ENCODE measurements at places on chromosomes 7 and 10. TPM values are rescaled to one million over a fixed set of nuclear protein-coding genes. Genes with fewer than 3 reads are reported as not detected.

The MALRD1 gene
- total RNA-seq: 4.6 TPM

The LRIT1 gene
- not detected for total RNA-seq

The OPN1SW gene
- total RNA-seq: not detected

The TRIM56 gene
- 11.8 TPM for total RNA-seq

The TRIM74 gene
- total RNA-seq: not detected

The CLDN12 gene
- total RNA-seq: 22.3 TPM

The CNPY4 gene
- 14.9 TPM for total RNA-seq

The TMEM176B gene
- total RNA-seq: 48.7 TPM

The TWIST1 gene
- 1.8 TPM for total RNA-seq

The HOXA5 gene
- total RNA-seq: 12.1 TPM

The ERVW-1 gene
- not detected for total RNA-seq

- no peaks in the 10 kb centered on the region for H3K36me3 ChIP-seq
- no peak overlapping the region for H3K27ac ChIP-seq
- H3K27me3 ChIP-seq: no peaks in the 10 kb centered on the region
- no peak overlapping the region for H3K4me3 ChIP-seq
- no peak for DNase-seq
- H3K4me1 ChIP-seq: peaks cover 6% of the 10 kb centered on the region
Measured at GRCh38 chr7:3493499-3493898, 192.4 kb downstream of the SDK1 start.

DNA sequence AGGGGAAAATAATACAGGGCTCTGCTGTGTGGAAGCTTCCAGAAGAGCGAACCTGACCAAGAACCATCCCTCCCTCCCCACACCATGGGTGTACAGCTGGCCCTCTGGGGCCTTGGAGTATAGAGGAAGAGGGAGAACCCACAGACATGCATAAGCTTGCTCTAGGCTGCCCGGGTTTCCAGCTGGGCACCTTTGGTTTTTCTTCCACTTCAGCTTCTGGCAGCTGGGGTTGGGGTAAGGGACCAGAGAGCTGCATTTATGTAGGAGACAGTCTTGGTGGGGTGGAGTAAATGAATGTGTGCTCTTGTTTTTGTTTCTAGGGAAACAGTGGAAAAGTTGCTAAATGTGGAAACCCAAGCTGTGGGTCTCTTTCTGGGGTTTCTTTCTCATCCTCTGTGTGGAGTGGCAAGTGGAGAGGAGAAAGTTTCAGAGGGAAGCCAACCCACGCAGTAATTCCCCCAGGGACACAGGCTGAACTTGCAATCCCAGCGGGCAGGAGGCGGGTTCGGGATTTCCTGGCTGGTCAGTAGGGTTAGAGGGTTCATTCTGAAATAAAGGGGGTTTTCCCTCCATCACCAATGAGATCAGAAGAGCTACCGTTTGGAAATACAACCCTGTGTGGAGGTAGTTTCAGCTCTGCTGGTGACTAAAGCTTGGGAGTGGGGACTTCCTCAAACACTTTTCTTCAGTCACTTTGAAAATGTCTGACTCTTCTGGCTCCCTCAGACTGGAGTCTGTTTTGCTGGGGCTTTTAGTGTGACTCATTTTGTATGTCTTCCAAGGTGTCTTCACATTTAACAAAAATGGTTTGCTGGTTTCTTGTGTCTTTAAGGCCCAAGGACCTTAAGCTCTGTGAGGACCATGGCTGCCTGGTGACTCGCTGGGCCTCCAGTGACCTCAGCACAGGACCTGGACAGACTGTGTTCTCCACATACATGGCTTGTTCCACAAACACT lies 22.2 kb upstream of the SRGN start:
- no peak overlapping the region for H3K4me3 ChIP-seq
- no peaks in the 10 kb centered on the region for H3K36me3 ChIP-seq
- peak overlapping the region; percentile 52 for H3K27ac ChIP-seq

DNA sequence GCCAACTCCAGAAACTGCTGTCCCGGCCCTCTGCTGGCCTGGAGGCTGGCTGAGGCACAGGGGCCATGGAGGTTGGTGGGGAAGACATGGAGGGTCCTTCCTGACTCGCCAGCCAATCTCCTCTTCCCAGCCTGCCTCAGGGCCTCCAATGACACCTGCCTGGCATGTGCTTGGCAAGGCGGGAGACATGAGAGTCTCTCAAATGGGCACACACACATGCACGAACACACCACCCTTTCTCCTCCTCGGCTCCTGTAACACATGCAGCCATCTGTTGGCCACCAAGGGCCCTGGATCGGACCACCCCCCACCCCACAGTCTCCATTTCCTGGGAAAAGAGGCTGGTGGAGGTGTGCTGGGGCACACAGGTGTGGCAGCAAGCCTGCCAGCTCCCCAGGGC lies 56.4 kb downstream of the YKT6 start:
- no peaks in the 10 kb centered on the region for H3K27me3 ChIP-seq
- H3K27ac ChIP-seq: no peak overlapping the region
- H3K4me3 ChIP-seq: no peak overlapping the region
- H3K4me1 ChIP-seq: peaks cover 26% of the 10 kb centered on the region
- DNase-seq: no peak

GRCh38 chr7:131034166-131034881 lies 293.4 kb upstream of the MKLN1 start:
- H3K27me3 ChIP-seq: no peaks in the 10 kb centered on the region
- DNase-seq: no peak
- no peak overlapping the region for H3K4me3 ChIP-seq
- H3K36me3 ChIP-seq: no peaks in the 10 kb centered on the region
- peaks cover 56% of the 10 kb centered on the region for H3K4me1 ChIP-seq

DNA sequence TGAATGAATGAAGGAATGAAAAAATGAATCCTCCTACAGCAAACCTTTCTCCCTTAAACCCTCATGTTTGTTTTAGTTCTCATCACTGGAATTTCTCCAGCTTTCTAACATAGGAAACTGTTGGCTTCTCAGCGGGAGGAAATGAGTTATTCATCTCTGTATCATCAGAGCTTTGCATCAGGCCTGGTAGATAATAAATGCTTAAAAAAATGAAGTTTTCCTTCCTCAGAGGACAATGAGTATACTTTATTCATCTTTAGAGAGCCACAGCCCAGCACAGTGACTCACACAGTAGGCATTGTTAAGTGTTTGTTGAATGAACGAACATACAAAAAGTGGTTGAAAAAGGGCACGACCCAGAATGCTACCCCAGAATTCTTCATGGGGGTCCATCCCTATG lies 62.6 kb downstream of the COL13A1 start:
- H3K4me3 ChIP-seq: no peak overlapping the region
- no peaks in the 10 kb centered on the region for H3K36me3 ChIP-seq

- no peak for DNase-seq
- no peaks in the 10 kb centered on the region for H3K27me3 ChIP-seq
- H3K4me3 ChIP-seq: no peak overlapping the region
- no peak overlapping the region for H3K27ac ChIP-seq
- no peaks in the 10 kb centered on the region for H3K4me1 ChIP-seq
- no peaks in the 10 kb centered on the region for H3K36me3 ChIP-seq
Measured at GRCh38 chr7:68833422-68833821, 764.9 kb upstream of the AUTS2 start.

DNA sequence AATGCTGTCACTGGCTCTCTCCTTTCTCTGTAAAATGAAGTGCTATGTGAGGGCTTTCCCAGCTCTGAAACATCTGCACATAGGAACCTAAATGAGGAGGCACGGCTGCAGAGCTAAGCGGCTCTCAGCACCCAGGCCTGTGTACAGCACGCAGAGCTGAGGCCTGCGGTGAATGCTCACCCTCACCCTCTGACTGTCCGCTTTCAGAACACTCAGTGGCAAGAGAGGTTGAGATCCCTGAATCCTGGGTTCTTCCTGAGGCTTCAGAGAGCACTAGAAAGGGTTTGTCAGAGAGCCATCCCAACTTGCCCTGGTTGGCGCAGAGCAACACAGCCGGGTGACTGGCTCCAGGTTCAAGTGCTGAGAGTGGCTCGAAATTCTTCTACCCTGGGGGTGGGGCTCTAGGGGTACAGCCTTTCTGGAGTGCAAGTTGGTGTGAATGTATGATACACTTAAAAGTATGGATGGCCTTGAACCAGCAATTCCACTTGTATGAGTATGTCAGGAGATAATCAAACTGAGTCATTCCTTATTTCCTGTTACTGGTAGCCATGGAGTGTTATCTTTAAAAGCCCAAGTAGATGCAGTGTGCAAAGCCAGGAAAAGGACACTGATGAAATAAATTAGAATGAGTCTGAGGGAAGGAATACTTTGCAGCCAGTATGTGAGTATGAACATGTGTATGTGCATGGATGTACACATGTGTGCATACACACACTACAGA lies 1.7 kb upstream of the CCDC201 start:
- H3K4me3 ChIP-seq: no peak overlapping the region
- H3K27ac ChIP-seq: no peak overlapping the region
- no peaks in the 10 kb centered on the region for H3K27me3 ChIP-seq
- no peak for DNase-seq
- H3K4me1 ChIP-seq: no peaks in the 10 kb centered on the region

DNA sequence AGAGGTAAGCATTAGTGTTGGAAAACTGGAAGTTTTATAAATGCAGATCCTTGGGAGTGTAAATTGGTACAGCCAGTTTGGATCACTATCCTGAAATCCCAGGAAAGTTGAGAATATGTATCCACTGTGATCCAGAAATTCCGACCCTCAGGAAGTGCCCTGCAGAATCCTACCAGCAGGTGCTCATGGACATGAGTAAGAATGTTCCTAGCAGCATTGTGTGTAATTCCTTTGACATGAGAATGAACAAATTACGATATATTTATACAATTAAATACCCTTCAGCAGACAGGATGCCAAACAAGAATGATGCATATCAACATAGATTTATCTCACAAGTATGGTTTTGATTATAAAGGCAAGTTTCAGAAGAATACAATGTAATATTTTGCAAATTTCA lies 181.6 kb downstream of the XPNPEP1 start:
- H3K36me3 ChIP-seq: no peaks in the 10 kb centered on the region
- no peak overlapping the region for H3K4me3 ChIP-seq

- no peak overlapping the region for H3K27ac ChIP-seq
- no peak overlapping the region for H3K4me3 ChIP-seq
- no peaks in the 10 kb centered on the region for H3K4me1 ChIP-seq
- H3K36me3 ChIP-seq: no peaks in the 10 kb centered on the region
- no peaks in the 10 kb centered on the region for H3K27me3 ChIP-seq
Measured at GRCh38 chr10:49179699-49180443, 8.3 kb downstream of the TMEM273 start.

DNA sequence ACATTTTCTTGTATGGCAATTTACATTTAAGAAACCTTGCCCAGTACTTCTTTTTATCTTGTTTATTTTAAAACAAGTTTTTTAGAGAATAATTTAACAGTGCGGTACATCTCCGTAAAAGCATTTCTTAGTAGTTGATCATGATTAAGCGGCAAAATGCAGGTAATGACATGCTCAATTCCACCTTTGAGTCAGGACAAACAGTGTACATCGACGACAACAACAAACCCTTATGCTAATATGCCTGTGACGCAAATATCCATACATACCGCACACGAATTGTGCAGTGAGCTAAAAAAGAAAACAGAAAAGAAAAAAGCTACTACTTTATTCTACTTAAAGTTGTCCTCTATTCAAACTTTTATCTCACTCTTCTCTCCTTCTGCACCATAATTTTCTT lies 1.9 kb downstream of the MAGI2 start:
- DNase-seq: no peak
- peak overlapping the region; percentile 92 for H3K27ac ChIP-seq
- no peaks in the 10 kb centered on the region for H3K36me3 ChIP-seq
- H3K4me1 ChIP-seq: no peaks in the 10 kb centered on the region
- H3K27me3 ChIP-seq: no peaks in the 10 kb centered on the region

- no peaks in the 10 kb centered on the region for H3K4me1 ChIP-seq
- H3K27me3 ChIP-seq: no peaks in the 10 kb centered on the region
- H3K27ac ChIP-seq: no peak overlapping the region
- no peak overlapping the region for H3K4me3 ChIP-seq
Measured at GRCh38 chr7:110766864-110767263, 324.1 kb upstream of the LRRN3 start.

DNA sequence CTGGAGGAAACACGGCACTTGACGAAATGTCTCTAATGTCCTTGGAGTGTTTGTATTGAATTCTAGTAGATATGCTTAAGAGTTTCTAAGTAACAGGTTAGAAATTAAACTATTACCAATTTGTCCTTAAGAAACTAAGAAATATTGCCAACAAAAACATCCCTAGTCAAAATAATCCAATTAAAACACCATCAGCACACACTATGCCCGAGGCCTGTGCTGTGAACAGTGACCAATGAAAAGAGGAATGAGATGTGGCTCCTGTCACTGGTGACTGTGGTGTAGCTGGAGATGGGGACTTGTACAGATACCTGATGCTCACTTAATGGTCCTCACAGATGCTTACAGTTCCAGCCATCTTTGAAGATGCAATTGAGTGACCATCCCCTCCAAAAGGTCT lies 651.1 kb downstream of the SORCS3 start:
- DNase-seq: no peak
- no peaks in the 10 kb centered on the region for H3K36me3 ChIP-seq
- peaks cover 6% of the 10 kb centered on the region for H3K4me1 ChIP-seq

GRCh38 chr10:23338155-23338828 lies 6.3 kb downstream of the C10orf67 start:
- DNase-seq: no peak
- no peaks in the 10 kb centered on the region for H3K36me3 ChIP-seq
- H3K4me1 ChIP-seq: no peaks in the 10 kb centered on the region
- no peak overlapping the region for H3K27ac ChIP-seq
- H3K27me3 ChIP-seq: no peaks in the 10 kb centered on the region
- no peak overlapping the region for H3K4me3 ChIP-seq

DNA sequence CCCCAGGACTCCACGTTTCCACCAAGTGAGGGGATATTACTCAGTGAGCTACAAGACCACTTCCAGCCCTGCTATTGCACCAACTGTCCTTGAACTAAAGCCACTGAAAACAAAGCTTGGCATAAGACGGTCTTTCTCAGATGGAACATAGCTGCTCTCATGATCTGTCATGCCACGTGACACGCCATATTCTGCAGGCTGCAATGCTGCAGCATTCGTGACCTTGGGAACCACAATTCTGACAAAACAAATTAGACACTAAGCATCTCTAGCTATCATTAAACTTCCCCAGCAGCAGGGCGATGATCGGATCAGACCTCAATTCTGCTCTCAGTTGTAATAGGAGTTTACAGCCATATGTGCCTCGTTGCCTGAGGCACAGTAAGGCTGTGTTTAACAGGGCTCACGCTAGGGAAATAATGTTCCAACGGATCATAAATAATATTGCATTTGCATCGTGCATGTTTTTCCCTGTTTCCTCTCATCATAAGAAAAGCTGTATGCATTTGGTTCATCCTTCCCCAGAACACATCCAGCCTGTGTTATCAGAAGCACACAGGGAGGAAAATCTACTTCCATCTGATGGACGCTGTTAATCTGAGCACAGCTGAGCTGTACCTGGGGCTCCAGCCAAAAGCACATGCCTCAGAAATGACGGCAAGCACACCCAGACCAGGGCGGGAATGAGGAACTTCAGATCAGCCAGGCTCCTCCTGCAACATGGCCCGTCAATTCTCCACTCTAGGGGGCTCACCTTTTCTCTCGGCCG lies 38.6 kb upstream of the CNPY1 start:
- no peaks in the 10 kb centered on the region for H3K36me3 ChIP-seq
- no peaks in the 10 kb centered on the region for H3K27me3 ChIP-seq
- no peak overlapping the region for H3K4me3 ChIP-seq
- no peak overlapping the region for H3K27ac ChIP-seq

- H3K27me3 ChIP-seq: no peaks in the 10 kb centered on the region
- peak overlapping the region; percentile 18 for H3K27ac ChIP-seq
- H3K4me1 ChIP-seq: peaks cover 16% of the 10 kb centered on the region
- no peaks in the 10 kb centered on the region for H3K36me3 ChIP-seq
- no peak overlapping the region for H3K4me3 ChIP-seq
Measured at GRCh38 chr7:95066737-95067530, 159.5 kb downstream of the PPP1R9A start.

GRCh38 chr7:151553356-151553755 lies 33.7 kb upstream of the RHEB start:
- no peaks in the 10 kb centered on the region for H3K36me3 ChIP-seq
- H3K4me3 ChIP-seq: no peak overlapping the region
- no peak for DNase-seq
- peaks cover 20% of the 10 kb centered on the region for H3K4me1 ChIP-seq
